Retina (tissue), 1 donor: ENCODE measurements at places on chromosomes 5 and 9.

DNA sequence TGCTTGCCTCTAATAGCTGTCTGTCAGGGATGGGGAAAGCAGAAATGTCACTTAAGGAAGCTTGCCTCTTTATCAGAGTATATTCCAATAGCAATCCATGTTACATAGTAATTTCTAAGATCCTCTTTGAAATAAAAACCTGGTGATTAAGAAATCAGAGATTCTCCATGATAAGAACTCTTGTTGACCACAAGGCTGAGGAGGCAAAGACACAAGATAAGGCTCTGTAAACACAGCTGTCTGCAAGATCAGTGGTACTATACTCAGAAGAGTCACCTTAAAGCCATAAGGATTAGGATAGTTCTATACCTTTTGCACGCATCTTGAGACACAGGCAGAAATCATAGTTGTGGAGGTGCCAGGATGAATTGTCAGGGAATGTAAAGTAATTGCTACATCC, 40.3 kb downstream of the HEXB start:
- no peak for DNase-seq

GRCh38 chr5:43274435-43275114, 38.6 kb downstream of the HMGCS1 start:
- no peak for DNase-seq

DNA sequence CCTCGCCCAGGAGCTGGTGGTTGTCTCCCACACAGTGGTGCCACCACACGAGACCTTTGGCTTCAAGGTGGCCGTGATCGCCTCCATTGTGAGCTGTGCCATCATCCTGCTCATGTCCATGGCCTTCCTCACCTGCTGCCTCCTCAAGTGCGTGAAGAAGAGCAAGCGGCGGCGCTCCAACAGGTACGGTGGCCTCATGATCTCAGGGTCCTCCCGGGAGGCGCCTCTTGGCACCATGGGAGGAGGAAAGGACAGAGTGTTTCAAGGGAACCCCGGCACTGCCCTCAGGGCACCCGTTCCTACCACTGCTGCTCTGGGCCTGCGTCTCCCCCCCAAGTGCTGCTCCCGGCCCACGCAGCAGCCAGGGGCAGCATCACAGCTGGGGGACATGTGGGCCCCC, 18.2 kb upstream of the CARD19 start:
- DNase-seq, result no peak

GRCh38 chr9:126108240-126108639, 218.4 kb upstream of the MVB12B start:
- no peak for DNase-seq

DNA sequence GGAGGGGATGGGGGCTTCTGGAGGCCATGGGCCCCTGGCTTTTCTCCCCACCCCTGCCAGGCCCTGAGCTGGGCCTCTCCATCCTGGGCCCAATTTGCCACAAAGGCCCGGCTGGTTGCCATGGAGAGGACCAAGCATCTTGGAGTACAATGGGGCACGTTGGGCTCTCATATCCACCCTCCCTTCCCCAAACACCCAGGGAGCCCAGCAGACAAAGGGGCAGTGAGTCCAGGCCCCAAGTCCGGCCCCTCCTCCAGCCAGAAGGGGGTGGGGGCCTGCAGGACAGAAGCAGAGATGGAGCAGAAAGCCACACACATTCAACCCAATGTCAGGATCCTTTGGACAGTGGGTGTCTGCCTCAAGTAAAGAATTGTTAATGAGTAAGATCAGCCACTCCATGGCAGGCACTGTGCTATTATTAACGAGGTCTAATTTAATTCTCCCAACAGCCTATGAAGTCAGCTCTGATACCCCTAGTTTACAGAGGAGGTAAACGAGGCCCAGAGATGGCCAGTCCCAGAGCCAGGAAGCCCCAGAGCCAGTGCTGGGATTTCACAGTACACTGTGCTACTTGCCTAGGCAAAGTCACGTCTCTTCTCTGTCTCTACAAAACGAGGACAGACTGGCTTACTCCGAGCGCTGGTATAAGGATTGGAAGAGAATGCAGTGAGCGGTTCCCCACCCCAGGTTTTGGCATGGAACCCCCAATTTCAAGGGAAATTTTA, 2.3 kb downstream of the CRB2 start:
- peak; percentile 87 for DNase-seq

DNA sequence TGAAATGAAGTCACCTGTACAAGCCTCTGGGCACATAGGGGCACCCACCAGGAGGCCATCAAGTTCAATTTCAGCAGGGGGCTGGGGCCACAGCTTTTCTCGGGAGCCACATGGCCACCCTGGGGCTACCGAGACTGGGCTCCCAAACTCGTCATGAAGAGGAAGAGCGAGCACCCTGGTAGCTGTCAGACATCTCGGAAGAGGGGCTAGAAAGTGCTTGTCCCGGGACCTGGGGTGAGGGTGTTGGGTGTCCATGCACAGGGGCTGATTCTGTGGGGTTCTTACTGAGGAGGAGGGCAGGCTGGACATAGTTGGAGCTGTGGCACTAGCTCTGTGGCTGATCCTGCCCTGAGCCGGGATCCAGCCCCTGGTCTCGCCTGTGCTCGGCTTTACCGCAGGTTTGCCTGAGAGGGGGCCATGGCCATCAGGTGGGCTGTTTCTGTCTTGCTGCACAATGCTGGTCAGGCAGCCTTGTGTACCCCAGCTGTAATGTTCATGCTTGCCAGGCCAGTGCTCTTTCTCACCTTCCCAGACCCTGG, 70.3 kb downstream of the PHF2 start:
- DNase-seq, result no peak

- peak; percentile 69 for DNase-seq
Observed at GRCh38 chr9:130663258-130663976, 977 bp upstream of the PRDM12 start.

- peak; percentile 8 for DNase-seq
Observed at GRCh38 chr5:75509956-75510355, 1.5 kb downstream of the CERT1 start.

- DNase-seq, result no peak
Observed at GRCh38 chr9:126295936-126296600, 30.6 kb upstream of the MVB12B start.

- no peak for DNase-seq
Observed at GRCh38 chr9:113636165-113636564, 172.6 kb downstream of the RGS3 start.

- DNase-seq, result no peak
Observed at GRCh38 chr5:139138109-139138508, 60.1 kb downstream of the SIL1 start.

- DNase-seq, result no peak
Observed at GRCh38 chr5:157578079-157578780, 2.7 kb upstream of the ADAM19 start.

DNA sequence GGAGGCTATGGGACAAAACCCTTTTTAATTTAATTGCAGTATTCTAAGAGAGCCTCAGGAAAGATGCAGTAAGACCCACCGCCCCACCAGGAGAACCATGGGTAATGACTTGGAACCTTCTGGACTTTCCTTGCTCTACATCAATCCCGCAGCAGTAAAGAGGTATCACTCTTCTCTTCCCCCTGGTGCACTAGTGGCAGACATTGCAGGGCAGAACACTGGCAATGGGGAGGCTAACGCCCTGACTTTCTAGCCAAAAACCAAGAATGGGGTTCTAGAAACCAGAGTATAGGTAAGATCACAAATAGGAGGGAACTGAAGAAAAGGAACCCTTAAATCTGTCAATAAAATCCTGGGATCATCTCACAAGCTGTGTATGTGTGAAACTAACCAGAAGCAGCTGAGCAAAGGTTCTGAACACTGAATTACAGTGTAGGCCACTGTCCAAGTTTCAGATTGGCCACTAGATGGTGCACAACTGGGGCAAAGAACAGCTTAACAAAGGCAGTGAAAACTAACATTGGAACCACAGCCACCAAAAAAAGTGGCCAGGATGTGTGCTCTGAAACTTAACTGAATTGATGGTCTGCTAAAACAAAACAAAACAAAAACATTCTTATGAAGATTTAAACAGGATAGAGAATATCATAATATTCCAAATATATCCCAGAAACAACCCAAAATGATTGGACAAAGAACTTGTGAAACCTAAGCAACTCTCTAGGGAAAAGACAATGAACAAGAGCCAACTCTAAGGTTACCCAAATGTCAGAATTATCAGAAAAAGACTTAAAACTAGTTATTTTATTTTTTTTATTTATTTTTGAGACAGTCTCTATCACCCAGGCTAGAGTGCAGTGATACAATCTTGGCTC, 6.6 kb upstream of the FAM151B start:
- peak; percentile 20 for DNase-seq

DNA sequence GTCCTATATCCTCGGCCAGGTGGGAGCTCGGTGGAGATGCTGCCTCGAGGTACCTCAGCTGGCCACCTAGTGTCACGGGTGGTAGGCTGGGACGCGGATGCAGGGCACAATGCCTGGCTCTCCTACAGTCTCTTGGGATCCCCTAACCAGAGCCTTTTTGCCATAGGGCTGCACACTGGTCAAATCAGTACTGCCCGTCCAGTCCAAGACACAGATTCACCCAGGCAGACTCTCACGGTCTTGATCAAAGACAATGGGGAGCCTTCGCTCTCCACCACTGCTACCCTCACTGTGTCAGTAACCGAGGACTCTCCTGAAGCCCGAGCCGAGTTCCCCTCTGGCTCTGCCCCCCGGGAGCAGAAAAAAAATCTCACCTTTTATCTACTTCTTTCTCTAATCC, 2.0 kb downstream of the PCDHGC3 start:
- peak; percentile 64 for DNase-seq

DNA sequence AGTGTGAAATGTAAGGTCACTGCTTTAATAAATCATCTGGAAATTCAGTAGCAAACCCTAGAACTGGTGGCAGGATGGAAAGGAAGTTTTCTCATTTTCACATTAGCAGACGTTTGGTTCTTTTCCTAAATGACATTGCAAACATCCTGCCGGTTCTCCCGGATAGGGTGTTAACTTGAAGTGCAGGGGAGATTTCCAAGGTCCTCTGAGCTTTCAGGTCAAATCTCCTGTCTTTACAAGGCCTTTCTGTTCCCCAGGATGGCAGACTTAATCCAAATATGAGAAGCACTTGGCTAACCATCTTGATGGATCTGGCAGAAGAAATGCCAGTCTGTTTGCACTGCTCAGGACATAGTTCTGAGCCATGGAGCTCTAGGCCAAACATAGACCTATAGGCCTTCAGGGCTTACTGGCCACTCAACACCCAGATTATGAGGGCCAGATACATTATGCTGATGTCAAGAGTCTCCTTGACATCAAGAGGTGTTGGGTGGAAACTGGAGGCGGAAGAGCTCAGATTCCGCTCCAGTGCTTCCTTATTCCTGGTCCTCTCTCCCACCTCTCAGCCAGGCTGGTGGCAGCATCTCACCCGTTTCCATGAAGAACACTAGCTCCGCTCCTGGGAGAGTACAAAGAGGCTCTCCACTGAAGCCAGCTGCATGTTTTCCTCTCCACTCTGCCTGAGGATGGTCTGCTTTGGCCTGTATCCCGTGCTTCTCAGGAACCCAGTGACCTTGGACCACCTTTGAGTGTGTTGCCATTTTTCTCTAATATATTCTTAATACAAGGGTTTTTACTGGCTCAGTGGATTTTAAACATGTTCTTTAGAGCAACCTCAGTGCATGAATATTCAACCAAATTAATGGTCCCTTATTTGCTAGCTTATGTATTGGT, 61.0 kb downstream of the RALGPS1 start:
- DNase-seq, result no peak

DNA sequence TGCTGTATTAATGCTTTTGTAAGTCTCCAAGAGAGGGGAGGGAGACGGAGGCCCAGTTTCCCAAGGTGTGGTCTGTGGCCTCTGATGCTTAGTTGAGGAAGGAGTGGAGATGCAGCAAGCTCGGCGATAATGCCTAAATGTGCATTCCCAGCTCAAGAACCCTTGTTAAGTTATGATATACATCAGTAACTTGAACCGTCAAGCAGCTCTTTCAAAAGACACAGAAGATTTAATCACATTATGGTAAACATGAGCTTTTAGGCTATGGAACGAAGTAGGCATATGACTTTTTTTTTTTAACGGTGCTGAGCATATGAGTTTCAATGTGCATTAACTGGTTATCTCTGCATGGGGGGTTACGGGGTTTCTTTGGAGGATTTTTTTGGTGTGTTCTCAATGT, 22.3 kb upstream of the GLE1 start:
- DNase-seq, result no peak

GRCh38 chr5:178111925-178112324, 1.4 kb upstream of the N4BP3 start:
- no peak for DNase-seq

- no peak for DNase-seq
Observed at GRCh38 chr9:99782962-99783718, 38.5 kb upstream of the NR4A3 start.

GRCh38 chr5:82365744-82366228, 87.6 kb upstream of the RPS23 start:
- DNase-seq, result no peak

GRCh38 chr9:121598965-121599871, 52.2 kb upstream of the DAB2IP start:
- DNase-seq, result peak; percentile 81

GRCh38 chr9:26061948-26062575, 383.8 kb upstream of the TUSC1 start:
- no peak for DNase-seq

- no peak for DNase-seq
Observed at GRCh38 chr9:97372580-97372979, 39.3 kb upstream of the TDRD7 start.

DNA sequence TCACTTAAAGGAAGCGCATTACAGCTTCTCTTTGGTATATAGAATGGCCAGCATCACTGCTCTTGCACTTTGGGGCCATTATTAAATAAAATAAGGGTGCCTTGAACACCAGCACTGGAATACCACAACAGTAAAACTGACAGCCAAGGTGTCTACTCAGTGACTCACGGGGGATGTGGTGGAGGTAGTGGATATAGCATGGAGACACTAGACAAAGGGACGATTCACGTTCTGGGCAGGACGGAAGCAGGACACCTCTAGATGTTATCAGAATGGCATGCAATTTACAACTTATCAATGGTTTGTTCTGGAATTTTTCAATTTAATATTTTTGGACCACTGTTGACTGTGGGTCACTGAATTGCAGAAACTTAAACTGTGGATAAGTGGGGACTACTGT, 32.9 kb upstream of the PDE8B start:
- DNase-seq, result no peak

GRCh38 chr9:121833061-121833460, 181.6 kb downstream of the DAB2IP start:
- no peak for DNase-seq

DNA sequence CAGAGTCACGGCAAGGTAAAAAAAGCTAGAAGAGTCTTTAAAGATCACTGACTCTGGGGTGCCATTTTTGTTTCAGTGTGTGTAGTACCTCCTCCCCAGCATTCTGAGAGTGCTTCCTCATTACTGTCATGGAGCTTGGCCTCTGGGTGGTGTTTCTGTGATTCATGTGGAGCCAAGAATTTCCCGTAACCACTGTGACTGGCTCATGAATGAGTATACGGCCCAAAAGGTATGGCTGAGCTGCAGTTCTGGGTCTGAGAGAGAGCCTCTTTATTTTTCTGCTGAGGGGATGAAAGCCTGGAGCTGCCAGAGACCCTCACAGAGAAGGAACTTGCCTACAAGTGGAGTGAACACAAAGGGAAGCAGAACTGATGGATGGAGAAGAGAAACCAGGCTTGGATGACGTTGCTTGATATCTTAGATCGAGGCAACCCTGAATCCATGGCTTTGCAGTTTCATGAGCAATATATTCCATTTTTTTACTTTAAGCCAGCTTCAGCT, 85.6 kb downstream of the PTTG1 start:
- no peak for DNase-seq
